NCI-H1694 (cell line): ENCODE measurements at places on chromosomes 4 and X.

GRCh38 chr4:174041555-174042105 is 241.8 kb downstream of the FBXO8 start:
- DNase-seq: no peak

- no peak for DNase-seq
These were observed 49.7 kb downstream of the CORIN start for GRCh38 chr4:47788126-47788525.

GRCh38 chrX:47992095-47992380 is 11.8 kb downstream of the ZNF182 start:
- no peak for DNase-seq

DNA sequence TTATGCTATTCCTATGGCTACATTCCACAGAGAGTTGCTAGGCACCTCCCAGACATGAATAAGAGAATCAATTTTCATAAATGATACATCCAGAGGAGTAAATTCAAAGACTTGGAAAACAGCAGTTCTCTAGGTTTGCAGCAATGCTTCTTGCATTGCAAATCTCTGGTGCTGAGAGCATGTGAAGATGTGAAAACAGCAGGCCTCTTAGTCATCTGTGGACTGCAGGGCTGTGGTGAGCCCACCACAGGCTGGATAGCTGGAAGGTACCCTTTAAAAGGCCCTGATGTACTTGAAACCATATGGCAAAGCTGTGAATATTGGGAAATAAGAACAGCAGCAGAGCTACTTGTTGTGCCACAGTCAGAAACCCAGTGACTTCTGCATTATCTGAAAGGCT is 2135.9 kb downstream of the ARAP2 start:
- no peak for DNase-seq

- DNase-seq: no peak
These were observed 5.0 kb upstream of the RP2 start for GRCh38 chrX:46831765-46832327.
